ENCODE measurements at places on chromosomes 3 and 15.

GRCh38 chr15:31051496-31052080 is 49.9 kb downstream of the TRPM1 start:
- no peak for DNase-seq

GRCh38 chr3:396293-396692 is 199.7 kb downstream of the CHL1 start:
- no peak for DNase-seq

- no peak for DNase-seq
Measured at GRCh38 chr15:37097144-37097919, 3.0 kb downstream of the MEIS2 start.

DNA sequence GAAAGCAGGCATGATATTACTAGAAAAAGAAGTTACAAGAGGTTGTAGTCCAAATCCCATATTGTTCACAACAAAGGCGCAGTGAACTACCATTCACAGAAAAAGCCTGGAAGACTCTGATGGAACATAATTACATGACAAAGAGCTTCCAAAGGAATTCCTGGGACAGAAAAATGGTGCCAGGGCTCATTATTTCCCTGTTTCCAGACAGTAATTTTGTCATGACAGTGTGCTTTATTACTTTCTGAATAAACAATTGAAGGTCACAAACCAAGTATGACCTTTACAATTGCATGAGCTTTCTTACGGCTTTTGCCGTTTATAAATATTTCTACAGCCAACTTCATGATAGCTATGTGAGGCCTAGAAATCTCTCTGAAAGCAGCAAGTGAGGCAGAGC is 61.0 kb downstream of the CYFIP1 start:
- no peak for DNase-seq

- DNase-seq, result no peak
Measured at GRCh38 chr3:117277816-117278215, 568.2 kb downstream of the TUSC7 start.

DNA sequence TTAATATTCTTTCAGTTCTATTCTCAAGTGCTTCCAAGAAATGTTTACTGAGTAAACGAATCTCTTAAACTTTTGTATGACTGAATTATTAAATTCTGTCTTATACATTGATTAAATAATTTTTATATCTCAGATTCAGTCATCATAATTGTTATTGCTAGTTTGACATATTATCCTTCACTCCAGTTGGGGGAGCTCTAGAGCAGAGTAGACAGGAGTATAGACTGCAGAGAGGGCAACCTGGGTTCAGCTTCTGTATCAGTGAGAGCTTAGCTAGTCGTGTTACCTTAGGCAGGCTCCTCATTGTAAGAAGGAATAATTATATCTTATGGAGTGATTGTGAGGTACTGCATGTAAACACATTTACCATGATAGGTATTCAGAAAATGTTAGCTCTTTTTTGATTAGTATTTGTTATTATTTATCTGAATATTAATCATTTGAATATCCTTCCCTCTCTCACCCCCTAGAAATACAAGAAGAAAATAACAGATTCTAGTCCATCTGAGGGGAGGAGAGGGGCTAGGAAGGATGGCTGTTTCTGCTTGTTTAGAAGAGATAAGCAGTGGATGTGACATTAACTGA is 31.0 kb upstream of the ZCWPW2 start:
- DNase-seq, result no peak

- no peak for DNase-seq
Measured at GRCh38 chr15:40398413-40398873, 7.2 kb upstream of the IVD start.

GRCh38 chr15:85689729-85690128 is 105.0 kb downstream of the KLHL25 start:
- DNase-seq, result no peak

DNA sequence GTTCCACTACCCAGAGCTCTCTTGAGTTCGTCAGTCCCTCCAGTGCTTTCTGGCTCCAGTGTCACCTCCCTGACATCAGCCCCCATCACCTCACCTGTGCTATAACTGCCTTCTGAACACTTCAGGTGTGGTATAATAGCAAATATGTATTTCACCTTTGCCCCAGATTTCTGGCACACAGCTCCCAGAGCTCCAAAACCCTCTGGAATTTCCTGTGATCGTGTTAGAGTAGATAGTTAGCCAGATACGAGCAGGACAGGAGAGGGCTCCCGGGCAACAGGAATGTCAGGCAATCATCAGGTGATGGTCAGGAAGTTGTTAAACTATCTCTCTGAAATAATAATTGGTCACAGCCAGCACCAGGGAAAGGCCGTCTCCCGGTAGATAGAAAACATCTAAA is 22.6 kb upstream of the LIMD1 start:
- DNase-seq, result no peak

GRCh38 chr15:48176112-48176511 is 2.0 kb downstream of the MYEF2 start:
- peak; percentile 75 for DNase-seq

DNA sequence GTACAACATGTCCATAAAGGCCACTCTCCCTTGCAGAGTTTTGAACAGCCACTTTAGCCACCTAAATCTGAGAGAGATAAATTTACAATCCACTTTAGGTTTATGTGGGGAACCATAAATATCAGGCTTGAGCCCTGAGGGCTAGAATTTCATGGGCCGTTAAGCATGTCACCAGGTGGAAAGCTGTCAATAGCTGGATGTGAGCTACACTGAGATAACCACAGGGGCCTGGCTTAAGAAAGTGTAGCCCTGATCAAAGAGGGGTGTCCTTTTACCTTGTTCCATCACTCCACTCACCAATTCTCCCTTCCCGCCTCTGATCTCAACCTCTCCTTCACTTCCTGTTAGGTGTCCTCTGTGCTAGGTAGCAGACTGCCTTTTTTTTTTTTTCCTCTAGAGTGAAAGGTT is 172.8 kb upstream of the ICE2 start:
- DNase-seq, result no peak

- DNase-seq, result no peak
Measured at GRCh38 chr3:114904633-114905032, 242.5 kb downstream of the ZBTB20 start.

GRCh38 chr15:29470311-29470710 is 200.7 kb upstream of the NSMCE3 start:
- no peak for DNase-seq

DNA sequence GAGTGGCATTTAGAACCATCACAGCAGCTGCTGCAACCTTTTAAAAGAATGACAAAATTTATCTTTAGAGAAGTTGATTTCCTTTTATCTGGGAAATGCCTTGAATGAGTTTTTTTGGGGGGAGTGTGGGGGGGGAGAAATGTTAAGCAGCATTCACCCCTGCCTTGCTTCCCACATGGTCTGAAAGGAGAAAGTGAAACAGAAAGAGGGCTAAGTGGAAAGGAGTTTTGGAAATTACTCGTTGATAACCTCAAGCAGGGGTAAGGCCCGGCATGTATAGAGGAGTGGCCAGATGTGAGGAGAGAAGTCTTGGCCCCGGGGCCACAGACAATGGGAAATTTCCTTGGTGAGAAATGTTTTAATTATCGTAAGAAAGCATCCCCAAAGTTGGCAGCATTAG is 23.5 kb downstream of the B3GALNT1 start:
- no peak for DNase-seq

DNA sequence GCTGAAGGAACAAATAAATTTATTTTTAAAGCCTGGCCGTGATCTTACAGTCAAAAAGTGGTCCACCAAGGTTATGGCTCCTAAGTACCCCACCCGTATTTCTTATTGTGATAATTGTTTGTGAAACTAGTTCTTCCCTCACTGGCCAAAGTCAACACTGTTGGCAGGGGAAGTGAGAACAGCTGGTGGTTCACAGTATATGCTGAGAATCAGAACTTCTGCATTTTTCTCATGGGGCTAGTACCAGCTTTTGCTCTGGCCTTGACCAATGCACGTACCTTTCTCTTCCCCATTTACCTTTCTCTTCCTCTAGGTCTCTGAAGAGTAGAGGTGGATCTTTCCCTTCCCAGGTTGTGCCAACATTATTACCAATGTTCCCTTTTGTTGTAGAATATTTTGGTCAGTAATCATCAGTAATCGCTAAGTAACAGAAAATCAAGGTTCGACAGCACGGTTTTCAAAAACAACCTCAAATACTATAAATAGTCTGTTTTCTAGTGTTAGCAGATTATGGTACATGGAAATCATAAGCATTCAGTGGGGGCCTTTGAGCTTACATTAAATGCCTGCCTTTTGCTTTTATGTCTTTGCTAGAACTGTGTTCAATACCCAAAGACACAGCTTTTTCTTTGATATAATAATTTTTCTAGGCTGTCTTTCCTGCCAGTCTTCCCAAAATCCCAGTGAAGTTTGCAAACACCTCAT is 268.0 kb downstream of the LPP start:
- peak; percentile 14 for DNase-seq

DNA sequence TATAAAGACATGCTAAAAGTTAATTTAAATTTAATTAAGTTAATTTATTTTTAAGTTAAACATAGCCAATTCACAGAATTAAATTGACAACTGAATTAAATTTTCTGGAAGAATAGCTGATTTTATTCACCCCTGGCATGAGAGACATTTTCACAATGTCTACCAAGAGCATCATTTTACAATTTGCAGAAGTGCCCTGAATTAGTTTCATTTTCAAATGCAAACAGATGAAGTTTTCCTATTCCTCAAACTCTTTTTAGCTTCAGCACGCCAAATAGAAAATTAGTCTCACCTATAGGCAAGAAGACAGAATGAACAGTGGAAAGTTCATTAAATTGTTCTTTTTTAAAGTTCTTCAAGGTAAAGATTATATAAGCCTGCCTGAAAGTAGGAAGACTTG is 259.3 kb downstream of the ZBBX start:
- no peak for DNase-seq

DNA sequence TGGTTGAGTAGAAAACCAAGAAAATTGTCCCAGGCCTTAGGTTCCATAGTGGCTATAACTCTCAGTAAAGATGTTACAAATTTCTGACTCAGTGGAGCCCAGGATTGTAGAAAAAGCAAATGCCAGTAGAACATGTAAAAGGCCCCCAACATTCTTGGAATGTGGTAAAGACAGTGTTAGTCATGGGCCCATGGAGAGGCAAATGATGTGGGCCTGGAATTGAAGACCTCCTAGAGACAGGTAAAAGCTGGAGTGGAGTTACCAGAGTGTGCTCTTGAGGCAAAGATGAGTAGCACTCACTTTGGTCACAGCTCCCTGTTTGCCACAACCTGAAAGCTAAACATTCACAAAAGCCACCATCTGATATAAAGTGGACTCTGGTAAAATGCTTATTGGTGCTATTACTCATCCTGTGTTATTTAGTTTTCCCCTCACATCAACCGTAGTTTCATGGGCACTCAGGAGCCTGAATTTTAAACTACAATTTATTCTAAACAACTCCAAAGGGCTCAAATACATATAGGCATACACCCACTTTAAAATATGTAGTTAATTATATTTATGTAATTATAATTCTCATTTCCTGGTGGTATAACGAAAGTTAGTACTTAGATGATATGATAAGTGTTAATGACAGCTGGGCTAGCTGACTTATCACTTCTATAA is 359.6 kb upstream of the NECTIN3 start:
- DNase-seq, result no peak
